ENCODE measurements at places on chromosomes 6 and 20. TPM values are rescaled to one million over a fixed set of nuclear protein-coding genes. Genes with fewer than 3 reads are reported as not detected.

The CST7 gene
- not detected for total RNA-seq

The CDSN gene
- not detected for total RNA-seq

The GTSF1L gene
- total RNA-seq = not detected

The CLDN20 gene
- total RNA-seq = not detected

The FAM162B gene
- total RNA-seq = 0.81 TPM

The MICA gene
- total RNA-seq = 25.7 TPM

The PARD6B gene
- 0.16 TPM for total RNA-seq

The TGM6 gene
- not detected for total RNA-seq

The RAB22A gene
- total RNA-seq = 22.1 TPM

The MAPK13 gene
- 4.1 TPM for total RNA-seq

The HLA-B gene
- 623 TPM for total RNA-seq

The NHLRC1 gene
- total RNA-seq = 4.1 TPM

The ZKSCAN8 gene
- total RNA-seq = 31.2 TPM

The CD109 gene
- 206 TPM for total RNA-seq

The RUNX2 gene
- 27.4 TPM for total RNA-seq

The LAMA2 gene
- total RNA-seq = 114 TPM

The CASS4 gene
- 1.8 TPM for total RNA-seq

The ROS1 gene
- total RNA-seq = under 0.01 TPM

The CDH4 gene
- total RNA-seq = 0.81 TPM
